ENCODE measurements at places on chromosomes 7 and 10. TPM values are rescaled to one million over a fixed set of nuclear protein-coding genes. Genes with fewer than 3 reads are reported as not detected.
A peak's percentile ranks its signal among the peaks of the same experiment; 100 is the strongest.

- no peaks in the 10 kb centered on the region for H3K27me3 ChIP-seq
- no peak overlapping the region for H3K4me3 ChIP-seq
- no peaks in the 10 kb centered on the region for H3K4me1 ChIP-seq
Observed at GRCh38 chr7:11642276-11642675, 189.7 kb downstream of the THSD7A start.

GRCh38 chr7:18126281-18126680 lies 98.6 kb upstream of the PRPS1L1 start:
- H3K27me3 ChIP-seq, result no peaks in the 10 kb centered on the region
- no peak for DNase-seq
- H3K36me3 ChIP-seq, result no peaks in the 10 kb centered on the region

- H3K4me1 ChIP-seq, result no peaks in the 10 kb centered on the region
- H3K4me3 ChIP-seq, result no peak overlapping the region
- no peaks in the 10 kb centered on the region for H3K27me3 ChIP-seq
- no peak for DNase-seq
- no peak overlapping the region for H3K27ac ChIP-seq
Observed at GRCh38 chr7:135181261-135181928, 10.9 kb upstream of the CYREN start.

DNA sequence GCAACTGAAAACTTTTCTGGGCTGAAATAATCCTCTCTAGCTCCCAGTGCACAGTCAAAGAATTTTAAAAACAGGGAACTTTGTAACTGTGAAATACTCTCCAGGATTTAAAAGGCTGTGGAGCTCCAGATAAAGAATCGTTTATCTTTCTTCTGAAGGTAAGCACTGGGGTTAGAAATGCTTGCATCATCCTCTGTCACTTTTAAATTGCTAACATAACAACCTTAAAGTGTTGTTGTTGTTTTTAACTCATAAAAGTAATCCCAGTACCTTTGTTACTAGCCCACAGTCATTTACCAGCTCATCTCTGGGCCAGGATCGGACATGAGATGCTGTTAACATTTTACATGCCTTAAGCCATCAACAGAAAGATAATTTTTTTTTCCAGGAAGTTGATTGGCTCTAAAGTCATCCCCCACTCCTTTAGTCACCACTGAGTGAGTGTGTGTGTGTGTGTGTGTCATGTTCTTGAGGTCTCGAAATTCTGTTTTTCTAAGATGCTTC lies at the start of gene SLC39A12:
TSS of gene SLC39A12 (plus strand) at position 51 of the 504 bp plus-strand sequence. CDS start 1,359 bp downstream, outside the sequence.
- no peak within 1 kb of the TSS for H3K4me3 ChIP-seq
- no peak for DNase-seq
- no peaks in the 10 kb centered on the region for H3K36me3 ChIP-seq
- peaks cover 5% of the 10 kb centered on the region for H3K4me1 ChIP-seq
- H3K27ac ChIP-seq, result no peak within 1 kb of the TSS
- H3K27me3 ChIP-seq, result no peaks in the 10 kb centered on the region

Gene PAX4
- total RNA-seq, result not detected

DNA sequence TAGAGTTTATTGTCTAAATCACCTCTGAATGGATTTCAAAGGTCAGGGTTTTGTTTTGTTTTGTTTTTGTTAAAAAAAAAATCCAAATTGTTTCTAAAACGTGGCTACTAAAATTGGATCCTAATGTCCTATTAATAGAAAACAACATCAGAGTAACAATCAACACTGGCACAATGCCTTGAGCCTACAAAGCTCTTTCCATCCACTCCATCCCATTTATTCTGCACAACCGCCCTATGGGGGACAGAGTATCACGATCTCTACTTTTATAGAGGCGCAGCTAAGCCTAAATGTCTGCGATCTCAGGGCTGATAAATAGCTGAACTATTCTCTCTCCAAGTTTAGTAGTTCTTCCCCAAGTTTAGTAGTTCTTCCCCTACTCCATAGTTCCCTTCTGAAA lies 78.8 kb downstream of the FGFR2 start:
- H3K27ac ChIP-seq, result peak overlapping the region; percentile 78
- no peaks in the 10 kb centered on the region for H3K36me3 ChIP-seq
- peaks cover 62% of the 10 kb centered on the region for H3K4me1 ChIP-seq
- no peaks in the 10 kb centered on the region for H3K27me3 ChIP-seq

Gene FBXL13
- 9.6 TPM for total RNA-seq

Gene ERVW-1
- not detected for total RNA-seq

- H3K27ac ChIP-seq, result no peak overlapping the region
- DNase-seq, result no peak
- no peaks in the 10 kb centered on the region for H3K27me3 ChIP-seq
Observed at GRCh38 chr10:43235070-43235900, 31.6 kb downstream of the RASGEF1A start.

Gene AGK
- total RNA-seq, result 28.2 TPM

GRCh38 chr7:157177983-157178381 lies 39.3 kb downstream of the UBE3C start:
- no peak overlapping the region for H3K27ac ChIP-seq
- no peak overlapping the region for H3K4me3 ChIP-seq
- no peaks in the 10 kb centered on the region for H3K27me3 ChIP-seq

- no peak for DNase-seq
- peak overlapping the region; percentile 87 for H3K27ac ChIP-seq
- H3K4me3 ChIP-seq, result no peak overlapping the region
- peaks cover 60% of the 10 kb centered on the region for H3K4me1 ChIP-seq
- H3K27me3 ChIP-seq, result no peaks in the 10 kb centered on the region
Observed at GRCh38 chr10:119282446-119282845, 75.1 kb downstream of the GRK5 start.

GRCh38 chr10:27578316-27578715 lies 74.2 kb downstream of the RAB18 start:
- H3K27me3 ChIP-seq, result no peaks in the 10 kb centered on the region
- H3K36me3 ChIP-seq, result no peaks in the 10 kb centered on the region
- no peak for DNase-seq
- no peak overlapping the region for H3K4me3 ChIP-seq
- H3K4me1 ChIP-seq, result no peaks in the 10 kb centered on the region

DNA sequence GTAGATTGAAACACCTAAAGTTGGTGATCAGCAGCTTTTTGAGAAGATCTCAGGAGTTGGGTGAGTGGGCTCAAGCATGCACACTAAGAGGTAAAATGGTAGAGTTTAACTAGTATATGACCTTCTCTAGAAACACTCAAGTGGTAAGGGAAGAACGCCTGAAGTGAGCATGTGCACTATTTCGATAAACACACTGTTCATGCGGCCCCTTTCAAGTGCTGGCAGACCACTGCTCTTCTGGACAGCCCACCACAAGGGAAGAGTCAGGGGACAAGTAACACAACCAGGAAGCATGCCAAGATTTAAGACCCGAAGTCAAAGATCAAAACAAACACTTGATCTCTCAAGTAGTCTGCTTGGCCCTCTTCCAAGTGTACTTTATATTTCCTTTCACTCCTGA lies 519.5 kb upstream of the ZWINT start:
- DNase-seq, result peak; percentile 7
- no peak overlapping the region for H3K4me3 ChIP-seq
- no peaks in the 10 kb centered on the region for H3K27me3 ChIP-seq
- H3K36me3 ChIP-seq, result no peaks in the 10 kb centered on the region

DNA sequence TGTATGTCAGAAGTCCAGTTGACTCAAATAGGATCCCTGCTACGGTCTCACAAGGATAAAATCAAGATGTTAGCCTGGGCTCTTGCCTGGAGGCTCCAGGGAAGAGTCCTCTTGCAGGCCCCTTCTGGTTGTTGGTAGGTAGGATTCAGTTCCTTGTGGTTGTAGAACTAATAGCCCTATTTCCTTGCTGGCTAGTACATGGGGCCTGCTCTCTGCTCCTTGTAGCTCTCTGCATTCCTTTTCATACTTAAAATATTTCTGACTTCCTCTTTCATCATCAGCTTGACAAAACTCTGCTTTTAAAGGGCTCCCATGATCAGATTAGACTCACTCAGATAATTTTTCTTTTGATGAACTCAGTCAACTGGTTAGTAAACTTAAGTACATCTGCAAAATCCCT lies 756.7 kb downstream of the GATA3 start:
- no peak overlapping the region for H3K27ac ChIP-seq
- H3K4me1 ChIP-seq, result no peaks in the 10 kb centered on the region
- H3K4me3 ChIP-seq, result no peak overlapping the region
- no peaks in the 10 kb centered on the region for H3K36me3 ChIP-seq

GRCh38 chr7:117212969-117213877 lies 109.6 kb downstream of the WNT2 start:
- H3K36me3 ChIP-seq, result no peaks in the 10 kb centered on the region
- no peaks in the 10 kb centered on the region for H3K27me3 ChIP-seq
- DNase-seq, result peak; percentile 56
- no peaks in the 10 kb centered on the region for H3K4me1 ChIP-seq
- H3K27ac ChIP-seq, result no peak overlapping the region
